Hematopoietic multipotent progenitor cell treated with erythropoietin and hydrocortisone succinate and interleukin-3 and kit ligand, for 6 days (in vitro differentiated cells): ENCODE measurements at places on chromosomes 1 and 21.

DNA sequence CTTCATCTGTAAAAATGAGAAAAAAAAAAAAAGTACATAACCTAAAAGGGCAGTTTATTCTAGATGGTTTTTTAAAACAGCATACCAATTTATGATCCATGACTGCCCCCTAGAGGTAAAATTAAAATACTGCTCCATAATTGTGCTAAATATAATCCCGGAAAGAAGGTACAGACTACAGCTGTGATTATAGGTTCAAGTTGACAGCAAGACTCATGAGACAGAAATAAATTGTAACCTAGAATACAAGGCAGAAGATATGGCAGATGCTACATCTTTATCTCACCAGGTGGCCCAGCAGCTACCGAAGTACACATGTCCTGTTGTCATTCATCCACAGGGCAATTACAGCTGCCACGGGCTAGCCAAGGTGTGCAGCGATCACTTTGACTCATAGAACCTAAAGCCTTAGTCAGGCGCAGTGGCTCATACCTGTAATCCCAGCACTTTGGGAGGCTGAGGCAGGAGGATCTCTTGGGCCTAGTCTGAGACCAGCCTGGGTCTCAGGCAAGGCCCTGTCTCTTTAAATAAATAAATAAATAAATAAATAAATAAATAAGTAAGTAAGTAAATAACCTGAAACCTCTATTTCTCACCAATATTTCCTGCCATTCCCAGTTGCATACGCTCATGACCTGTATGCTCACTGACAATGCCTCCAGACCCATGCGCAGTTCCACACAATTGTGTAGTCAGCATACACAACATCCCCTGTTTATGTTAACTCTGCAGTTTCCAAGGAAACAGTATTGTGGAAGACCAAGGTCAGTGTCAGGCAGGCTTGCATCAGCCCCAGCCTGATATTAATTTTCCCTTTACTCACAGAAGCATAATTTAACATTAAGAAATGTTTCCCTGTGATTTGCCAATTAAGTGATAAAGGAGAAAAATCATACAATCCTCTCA is 18.3 kb upstream of the PPIE start:
- peak; percentile 85 for DNase-seq

- no peak for DNase-seq
These were observed 190.1 kb downstream of the OMA1 start for GRCh38 chr1:58356402-58356801.

DNA sequence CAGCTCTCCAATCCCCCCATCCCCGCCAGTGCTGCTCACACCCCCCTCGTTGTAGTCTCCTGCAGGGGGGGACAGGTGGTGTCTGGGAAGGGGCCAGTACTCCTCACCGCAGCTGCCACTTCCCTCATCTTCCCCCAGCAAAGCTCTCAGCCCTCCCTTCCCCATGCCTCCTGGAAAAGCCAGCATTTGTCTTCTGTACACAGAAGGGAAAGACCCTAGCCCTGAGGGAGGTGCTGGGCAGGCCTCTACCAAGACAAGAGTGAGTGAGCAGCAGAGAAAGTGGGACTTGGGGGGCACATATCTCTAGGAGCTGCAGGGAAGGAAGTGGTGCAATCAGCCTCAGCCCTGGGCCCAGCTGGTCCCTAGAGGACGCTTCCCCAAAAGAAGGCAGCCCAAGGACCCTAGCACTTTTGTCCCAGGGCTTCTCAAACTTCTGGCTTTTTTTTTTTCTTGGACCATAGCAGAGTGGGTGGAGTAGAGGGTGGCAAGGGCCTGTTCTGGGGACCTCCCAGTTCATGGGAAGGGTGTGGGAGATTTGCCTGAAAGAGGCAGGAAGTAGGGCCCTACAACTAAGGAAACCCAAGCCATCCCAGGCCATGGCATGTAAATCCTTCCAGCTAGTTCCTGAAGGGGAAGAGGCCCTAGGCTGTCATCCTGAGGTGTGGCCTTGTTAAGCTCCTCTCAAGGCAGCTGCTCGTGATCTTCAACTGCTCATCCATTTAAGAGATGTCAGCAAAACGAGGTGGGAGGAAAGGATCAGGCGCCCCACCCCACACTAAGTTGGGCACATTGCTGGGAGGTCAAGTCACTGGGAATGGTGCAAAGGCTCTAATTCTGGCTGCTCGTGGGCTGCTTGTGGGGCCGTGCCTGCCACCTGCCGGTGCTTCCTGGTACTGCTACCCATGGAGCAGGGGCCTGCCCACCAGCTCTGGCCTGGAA is 12.6 kb downstream of the ZC3H12A start:
- peak; percentile 79 for DNase-seq

DNA sequence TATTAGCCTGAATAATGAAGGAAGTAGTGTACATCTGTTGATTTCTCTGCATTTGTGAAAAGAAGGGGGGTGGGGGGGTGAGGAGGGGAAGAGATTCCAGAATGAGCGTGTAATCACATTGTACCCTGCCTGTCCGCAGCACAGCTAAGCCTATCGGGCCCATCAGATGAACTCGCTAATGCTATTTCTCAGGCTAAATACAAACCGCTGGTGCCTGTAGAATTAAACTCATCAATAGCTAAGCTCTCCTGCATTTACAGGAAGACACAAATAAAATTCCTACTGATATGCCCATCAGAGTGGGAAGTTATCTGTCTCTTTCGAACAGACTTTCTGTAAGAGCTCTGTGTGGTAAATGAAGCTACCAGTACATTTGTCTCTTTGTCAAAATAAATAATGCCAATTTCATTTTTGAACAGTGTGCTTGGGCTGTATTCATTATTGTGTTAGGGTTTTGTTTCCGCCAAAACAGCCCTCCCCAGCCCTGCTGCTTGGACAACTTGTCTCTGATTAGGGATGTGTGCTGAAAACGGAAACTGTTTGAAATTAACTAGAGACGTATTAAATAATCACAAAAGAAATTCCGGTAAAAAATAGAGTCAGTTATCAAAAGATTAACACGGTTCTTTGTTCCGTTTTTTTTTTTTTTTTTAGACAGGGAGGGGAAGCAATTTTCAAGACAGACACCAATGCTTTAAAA is 305.4 kb downstream of the TTLL7 start:
- DNase-seq = peak; percentile 4

DNA sequence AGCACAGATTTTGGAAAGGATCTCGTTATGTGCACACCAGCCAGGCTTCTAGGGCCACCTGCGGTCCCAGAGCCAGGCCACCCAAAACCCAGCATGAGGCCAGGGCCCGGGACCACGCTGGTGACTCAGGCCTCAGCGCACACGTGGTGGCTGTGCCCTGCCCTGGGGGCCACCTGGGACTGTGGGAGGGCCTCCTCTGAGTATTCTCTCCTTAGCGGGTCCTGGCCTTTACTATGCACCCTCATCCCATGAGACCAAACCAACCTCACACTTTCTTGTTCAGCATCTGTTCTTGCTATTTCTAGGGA is 9.9 kb downstream of the WNT9A start:
- DNase-seq = no peak

DNA sequence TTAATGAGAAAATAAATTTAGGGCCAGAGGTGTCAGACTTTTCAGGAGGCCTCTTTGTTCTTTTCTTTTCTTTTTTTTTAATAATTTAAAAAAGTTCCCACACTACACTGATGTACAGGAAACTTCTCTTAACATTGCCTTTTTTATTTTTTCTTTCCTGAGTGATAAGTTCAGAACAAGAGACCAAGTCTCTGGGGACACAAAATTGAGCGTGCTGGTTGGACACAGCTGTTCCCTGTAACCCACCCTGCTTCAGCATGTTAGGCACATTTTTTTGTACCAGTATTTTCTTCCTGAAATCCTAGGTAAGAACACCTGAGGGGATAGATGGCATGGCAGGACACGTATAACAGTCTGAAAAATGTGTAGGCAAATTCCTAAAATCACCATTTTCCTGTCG is 50.1 kb downstream of the PBX1 start:
- DNase-seq = no peak

DNA sequence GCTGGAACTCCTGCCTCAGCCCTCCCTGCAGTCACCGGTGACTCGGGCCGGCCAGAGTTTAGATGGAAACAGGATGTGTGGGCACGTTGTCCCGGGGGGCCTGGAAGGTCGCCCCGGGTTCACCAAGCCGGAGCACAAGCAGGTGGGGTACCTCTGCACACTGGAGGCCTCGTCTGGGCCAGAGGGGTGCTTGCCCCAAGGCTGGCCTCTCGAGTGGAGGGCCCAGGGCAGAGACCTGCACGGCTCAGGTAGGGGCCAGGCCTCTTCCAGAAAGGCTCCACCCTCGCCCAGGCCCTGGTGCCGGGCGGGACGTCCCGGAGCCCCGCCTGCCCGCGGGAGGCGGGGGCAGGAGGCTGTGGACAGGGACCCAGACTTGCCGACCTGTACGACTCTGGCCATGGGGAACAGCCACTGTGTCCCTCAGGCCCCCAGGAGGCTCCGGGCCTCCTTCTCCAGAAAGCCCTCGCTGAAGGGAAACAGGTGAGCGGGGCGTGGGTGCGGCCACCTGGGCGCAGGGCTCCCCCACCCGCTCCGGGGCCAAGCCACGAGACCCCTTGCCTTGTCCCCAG is at the start of gene PLEKHN1:
Gene PLEKHN1 (plus strand): TSS at position 348 of the 569 bp plus-strand sequence. CDS start 50 bp downstream, at position 398.
- no peak for DNase-seq

DNA sequence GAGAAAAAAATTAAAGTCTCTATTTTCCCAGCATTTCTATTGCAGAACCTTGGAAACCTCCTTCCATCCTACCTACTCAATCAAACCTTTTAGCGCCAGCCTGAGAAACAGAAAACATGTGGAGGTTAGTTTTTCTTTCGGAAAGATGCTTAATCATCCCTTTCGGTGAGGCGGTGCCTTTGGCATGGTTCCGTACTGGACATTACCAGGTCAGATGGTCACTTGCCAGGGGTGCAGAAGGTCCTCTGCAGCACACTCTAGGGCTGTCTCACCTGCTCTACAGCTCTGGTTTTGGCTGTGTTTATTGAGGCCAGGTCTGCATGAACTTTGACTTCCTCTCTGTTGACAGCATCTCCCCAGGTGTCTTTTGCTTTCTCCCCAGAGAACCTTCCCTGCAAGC is 121.5 kb downstream of the PLD5 start:
- no peak for DNase-seq

GRCh38 chr1:79431340-79431739 is 424.8 kb upstream of the ADGRL4 start:
- DNase-seq = no peak

DNA sequence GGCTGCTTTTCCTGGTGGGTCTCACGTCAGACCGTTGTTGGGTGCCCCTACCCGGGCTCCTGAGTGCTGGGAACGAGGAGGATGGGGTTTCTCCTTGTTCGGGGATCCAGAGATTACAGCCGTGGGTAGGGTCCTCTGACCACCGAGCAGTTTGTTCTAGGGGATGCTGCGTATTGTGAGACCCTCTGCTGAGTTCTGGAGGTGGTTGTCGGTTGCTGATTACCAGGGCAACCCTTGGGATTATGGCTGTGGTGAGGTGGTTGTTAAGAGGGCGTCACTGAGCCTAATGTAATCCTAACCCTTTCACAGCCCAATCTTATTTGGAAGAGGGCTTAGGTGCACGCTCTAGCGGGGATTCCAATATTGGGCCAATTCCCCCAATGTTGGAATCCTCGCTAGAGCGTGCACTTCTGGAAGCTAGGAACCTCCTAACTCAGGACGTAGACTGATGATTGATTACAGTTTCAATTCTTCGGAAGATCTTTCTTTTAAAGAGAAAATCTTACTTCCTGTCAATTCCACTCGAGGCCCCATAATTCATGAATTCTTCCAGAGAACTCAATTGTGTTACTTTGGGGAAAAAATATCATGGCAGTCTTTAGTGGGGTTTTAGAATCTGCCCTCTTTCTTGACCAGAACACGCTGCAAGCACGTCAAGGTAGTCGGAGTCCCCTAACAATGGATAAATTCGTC is 483 bp downstream of the TCEANC2 start:
- peak; percentile 65 for DNase-seq

- DNase-seq = no peak
These were observed 357.0 kb downstream of the GPATCH2 start for GRCh38 chr1:217273866-217274265.

- peak; percentile 82 for DNase-seq
These were observed 56.8 kb downstream of the NFIA start for GRCh38 chr1:61138921-61139774.

DNA sequence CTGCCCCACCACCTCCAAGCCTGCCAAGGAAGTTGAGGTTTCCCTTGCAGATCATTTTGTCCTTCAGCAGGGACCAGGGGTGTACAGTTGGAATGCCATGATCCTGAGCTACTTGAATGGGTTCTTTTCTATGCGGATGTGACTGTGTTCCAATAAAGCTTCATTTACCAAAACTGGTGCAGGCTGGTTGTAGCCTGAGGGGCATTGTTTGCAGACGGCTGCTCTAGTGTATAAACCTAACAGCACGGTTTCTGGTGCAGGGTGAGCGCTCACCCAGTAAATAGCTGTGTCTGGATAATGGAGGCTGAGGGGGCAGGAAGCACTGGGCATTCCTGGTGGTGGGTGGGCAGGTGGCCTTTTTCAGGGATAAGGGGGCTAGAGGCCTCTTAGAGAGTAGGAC is 72.7 kb upstream of the ACTL8 start:
- no peak for DNase-seq

GRCh38 chr1:81554108-81554507 is 246.6 kb upstream of the ADGRL2 start:
- DNase-seq = no peak

DNA sequence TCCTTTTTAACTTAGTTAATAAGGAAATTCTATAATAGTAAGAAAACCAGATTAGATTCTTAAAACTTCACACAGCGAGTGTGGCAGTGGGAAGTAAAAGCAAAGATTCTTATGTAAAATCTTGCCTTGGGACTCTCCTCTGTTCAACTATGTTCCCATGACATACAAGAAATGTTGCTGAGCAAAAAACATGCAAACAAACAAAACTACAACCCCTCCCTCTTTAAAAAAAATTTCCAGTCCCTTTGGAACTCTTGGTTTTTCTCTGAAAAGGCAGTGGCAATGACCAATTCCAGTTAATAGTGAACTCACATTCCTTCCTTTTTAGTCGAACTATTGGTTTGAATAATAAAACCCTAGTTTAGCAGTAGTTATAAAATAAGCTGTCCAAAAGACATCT is 453.1 kb upstream of the ZRANB2 start:
- no peak for DNase-seq

- no peak for DNase-seq
These were observed 30.4 kb downstream of the PIK3C2B start for GRCh38 chr1:204464187-204464631.

- no peak for DNase-seq
These were observed 27.1 kb upstream of the ZC3H11B start for GRCh38 chr1:219639876-219640577.

DNA sequence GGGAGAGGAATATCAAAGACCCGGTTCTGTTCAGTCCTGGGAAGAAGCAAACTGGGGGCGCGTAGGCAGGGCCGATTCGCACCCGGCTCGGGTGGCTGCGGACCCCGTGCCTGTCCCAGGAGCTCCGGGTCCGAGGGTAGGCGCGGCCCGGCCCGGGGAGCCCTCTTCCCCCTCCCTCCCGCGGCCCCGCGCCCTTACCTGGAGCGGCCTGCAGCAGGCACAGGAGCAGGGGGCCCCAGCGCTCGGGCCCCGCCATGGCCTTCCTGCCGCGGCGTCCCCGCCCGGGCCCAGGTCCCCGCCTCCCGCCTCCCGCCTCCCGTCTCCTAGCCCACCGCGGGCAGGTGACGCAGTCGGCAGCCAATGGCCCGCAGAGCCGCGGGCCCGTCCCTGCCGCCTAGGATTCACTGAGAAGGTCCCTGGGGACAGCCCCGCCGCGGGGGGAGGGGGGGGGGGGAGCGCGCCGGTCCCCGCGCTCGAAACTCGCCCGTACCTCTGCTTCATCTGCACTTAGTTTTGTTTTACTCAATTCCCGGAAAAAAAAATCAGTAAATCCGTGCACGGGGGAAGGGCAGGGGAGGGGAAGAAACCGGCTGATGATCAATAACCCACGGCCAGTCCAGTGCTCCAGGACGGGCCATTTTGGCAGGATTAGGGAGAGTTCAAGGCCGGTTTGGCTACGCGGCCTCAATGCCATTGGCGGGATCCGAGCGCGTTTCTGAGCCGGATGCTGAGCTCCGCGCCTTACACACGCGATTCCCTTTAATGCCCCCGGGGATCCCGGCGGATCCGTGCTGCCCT is at the start of gene IFNLR1:
Gene IFNLR1 (minus strand): TSS at position 297 of the 798 bp plus-strand sequence. CDS start 41 bp downstream, at position 256.
- no peak for DNase-seq
